ENCODE measurements at places on chromosomes 16 and 17. TPM values are rescaled to one million over a fixed set of nuclear protein-coding genes. Genes with fewer than 3 reads are reported as not detected.

The SCNN1B gene
- 17.7 TPM for polyA plus RNA-seq

The RHBDF2 gene
- 9.1 TPM for polyA plus RNA-seq

The CACNG1 gene
- not detected for polyA plus RNA-seq

The HS3ST3A1 gene
- 4.0 TPM for polyA plus RNA-seq

The PHOSPHO1 gene
- polyA plus RNA-seq = 1.4 TPM

The RAMP2 gene
- polyA plus RNA-seq = 83.1 TPM

The MEOX1 gene
- 15.8 TPM for polyA plus RNA-seq

The TNFRSF13B gene
- not detected for polyA plus RNA-seq

The CPHXL2 gene
- 0.22 TPM for polyA plus RNA-seq

The TEX19 gene
- not detected for polyA plus RNA-seq

The FNDC8 gene
- 0.11 TPM for polyA plus RNA-seq

The DPEP2 gene
- 1.6 TPM for polyA plus RNA-seq

The HOXB7 gene
- polyA plus RNA-seq = 55.3 TPM

The ANKRD40CL gene
- 0.35 TPM for polyA plus RNA-seq

The ARRB2 gene
- 36.6 TPM for polyA plus RNA-seq

The RAI1 gene
- polyA plus RNA-seq = 30.5 TPM

The DPEP3 gene
- 0.17 TPM for polyA plus RNA-seq

The EVI2A gene
- 1.5 TPM for polyA plus RNA-seq
